ENCODE measurements at places on chromosomes 6 and 20.

DNA sequence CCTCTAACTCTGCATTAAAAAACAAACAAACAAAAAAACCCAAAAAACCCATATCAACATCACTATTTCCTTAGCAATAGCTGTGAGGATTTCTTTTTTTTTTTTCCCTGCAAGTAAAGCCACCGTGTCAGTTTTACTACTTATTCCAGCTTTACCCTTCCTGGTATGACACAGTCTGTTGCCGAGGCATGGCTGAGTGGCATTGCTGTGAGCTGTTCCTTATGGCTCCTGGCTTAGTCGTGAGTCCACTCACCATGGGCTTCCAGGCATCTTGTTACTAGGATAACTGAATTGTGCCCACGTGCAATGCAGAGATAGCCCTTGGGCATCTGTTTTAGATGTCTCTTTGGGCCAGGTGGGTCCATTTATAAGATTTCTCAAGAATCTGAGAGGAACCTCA lies 84.8 kb downstream of the LRRC1 start:
- no peak for DNase-seq

DNA sequence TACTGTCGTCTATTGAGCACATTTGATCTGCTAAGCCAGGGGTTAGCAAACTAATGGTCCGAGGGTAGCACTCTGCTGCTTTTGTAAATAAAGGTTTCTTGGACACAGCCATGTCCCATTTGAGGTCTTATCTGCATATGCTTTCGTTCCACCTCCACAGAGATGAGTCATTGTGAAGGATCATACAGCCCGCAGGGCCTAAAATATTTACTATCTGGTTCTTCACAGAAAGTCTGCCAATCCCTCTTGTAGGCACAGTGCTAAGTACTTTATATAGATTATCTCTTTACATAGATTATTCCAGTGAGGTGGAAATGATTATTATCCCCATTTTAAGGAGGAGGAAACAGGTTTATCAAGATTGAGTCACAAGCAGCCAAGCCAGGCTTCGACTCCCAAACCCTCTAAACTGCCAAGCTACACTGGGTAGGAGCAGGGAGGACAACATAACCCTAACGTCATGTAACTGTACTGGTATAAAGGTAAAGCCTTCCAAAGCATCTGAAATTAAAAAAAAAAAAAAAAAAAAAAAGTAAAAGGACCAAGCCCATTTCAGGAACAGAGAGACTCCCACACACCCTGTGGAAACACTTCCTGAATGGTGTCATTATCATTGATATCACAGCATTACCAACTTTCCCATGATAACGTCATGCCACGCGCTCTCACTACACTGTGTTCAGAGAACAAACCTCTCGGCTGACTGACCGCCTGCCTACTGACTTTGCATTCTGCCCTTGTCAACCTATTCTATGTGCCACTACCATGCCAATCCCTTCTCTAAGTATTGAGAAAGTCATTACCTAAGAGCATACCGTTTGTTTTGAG lies 101.0 kb downstream of the KIF16B start:
- DNase-seq = no peak

DNA sequence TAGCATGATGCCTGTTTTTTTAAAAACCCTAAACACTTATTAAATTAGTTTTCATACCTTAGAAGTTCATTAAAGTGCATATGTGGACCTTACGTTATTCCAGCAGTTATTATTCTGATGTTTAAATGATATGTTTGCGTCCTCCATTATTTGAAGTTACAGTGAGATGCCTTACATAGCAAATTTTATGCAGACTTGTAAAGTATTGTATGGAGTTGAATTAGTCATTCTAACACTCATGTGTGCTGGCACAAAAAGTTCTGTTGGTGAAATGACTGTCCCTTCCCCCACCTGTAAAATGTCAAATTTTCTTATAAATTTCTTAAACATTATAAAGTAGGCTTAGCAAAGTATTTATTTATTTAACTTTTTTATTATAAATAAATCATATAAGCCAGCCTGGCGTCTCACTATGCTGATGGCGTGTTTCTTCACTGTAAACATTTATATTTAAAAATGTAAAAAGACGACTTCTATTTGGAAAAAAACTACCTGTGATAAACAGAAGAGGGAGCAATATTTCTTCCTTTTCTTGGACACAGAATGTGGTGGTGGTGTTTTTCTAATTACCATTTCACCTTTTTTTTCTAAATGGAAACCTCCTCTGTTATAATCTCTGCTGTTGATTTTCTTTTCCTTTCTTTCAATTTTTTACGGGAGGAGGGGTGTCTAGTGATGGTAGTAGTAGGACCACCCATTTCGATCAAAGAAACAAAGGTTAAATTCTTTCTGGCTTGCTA lies 155.4 kb downstream of the RFPL4B start:
- no peak for DNase-seq

GRCh38 chr6:2222275-2222842 lies 23.0 kb downstream of the GMDS start:
- DNase-seq = no peak

DNA sequence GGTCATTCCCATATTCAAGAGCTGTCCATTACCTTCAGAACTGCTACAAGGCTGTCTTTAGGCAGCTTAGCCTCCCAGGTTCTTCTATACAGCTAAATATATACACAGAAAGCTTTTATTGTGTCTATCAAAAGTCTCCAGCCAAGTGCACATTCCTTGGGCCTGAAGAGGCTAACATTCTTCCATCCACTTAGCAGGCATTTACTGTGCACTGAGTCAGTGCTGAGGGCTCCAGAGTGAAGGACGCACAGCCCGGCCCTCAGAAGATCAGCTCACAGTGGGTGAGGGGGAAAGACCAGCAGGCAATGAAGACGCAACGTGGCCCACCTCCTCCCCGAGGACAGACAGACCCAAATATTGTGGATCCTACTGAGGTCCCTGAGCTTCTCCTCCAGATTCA lies 569.9 kb downstream of the CDH26 start:
- DNase-seq = no peak

GRCh38 chr6:37168811-37169495 lies 999 bp upstream of the PIM1 start:
- DNase-seq = peak; percentile 74

- no peak for DNase-seq
Measured at GRCh38 chr6:7784706-7785105, 58.8 kb downstream of the BMP6 start.

DNA sequence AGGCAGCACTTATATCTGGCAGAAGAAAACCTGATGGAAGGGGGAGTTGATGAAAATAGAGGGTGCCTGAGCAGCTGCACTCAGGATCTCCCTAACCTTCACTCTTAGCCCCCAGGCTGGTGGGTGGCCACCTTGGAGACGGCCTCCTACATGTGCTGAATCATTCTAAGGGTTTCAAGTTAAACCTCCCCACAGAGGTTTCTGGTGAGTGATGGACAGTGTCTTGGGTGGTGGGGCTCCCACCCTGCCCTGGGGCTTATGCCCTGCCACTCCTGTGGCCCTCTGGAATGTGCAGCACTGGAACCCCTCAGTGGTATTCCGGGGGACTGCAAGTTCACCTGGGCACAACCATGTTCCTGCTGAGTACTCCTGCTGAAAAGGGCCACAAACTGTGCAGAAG lies 357.2 kb downstream of the CD83 start:
- no peak for DNase-seq

DNA sequence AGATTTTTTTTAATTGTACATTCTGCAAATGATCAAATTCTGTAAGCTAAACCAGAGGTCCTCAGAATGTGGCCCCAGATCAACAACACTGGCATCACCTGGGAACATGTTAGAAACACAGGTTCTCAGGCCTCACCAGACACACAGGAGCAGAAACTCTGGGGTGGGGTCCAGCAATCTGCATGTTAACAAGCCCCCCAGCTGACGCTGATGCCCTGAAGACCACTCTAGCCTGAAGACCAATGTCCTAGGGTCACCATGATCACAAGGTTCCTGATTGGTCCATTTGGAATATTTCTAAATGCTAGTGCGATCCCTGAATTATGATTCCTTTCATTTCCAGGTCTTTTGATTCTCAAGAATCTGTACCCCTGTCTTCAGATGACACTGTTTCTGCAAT lies 2.4 kb upstream of the LY86 start:
- DNase-seq = no peak

- DNase-seq = no peak
Measured at GRCh38 chr6:156029286-156029985, 573.8 kb upstream of the NOX3 start.

- DNase-seq = no peak
Measured at GRCh38 chr6:45698046-45698445, 317.6 kb downstream of the CLIC5 start.

DNA sequence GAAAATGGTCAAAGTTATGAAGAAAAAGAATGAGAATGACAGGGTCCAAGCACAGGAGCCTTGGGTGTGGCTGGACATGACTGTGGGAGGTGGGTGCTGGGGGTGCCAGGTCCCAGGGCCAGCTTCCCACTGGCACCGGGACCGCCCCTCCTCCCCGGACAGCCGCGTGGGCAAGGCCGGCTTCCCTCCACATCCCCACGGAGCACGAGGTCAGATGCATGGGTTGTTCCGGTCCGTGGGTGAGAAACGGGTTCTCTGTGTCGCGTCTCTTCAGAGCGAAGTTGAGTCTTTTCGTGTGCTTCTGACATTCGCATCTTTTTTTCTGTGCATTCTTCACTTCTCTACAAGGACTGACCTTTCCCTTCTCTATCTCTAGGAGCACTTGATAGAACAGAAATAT lies 30.1 kb downstream of the KIF25 start:
- no peak for DNase-seq

DNA sequence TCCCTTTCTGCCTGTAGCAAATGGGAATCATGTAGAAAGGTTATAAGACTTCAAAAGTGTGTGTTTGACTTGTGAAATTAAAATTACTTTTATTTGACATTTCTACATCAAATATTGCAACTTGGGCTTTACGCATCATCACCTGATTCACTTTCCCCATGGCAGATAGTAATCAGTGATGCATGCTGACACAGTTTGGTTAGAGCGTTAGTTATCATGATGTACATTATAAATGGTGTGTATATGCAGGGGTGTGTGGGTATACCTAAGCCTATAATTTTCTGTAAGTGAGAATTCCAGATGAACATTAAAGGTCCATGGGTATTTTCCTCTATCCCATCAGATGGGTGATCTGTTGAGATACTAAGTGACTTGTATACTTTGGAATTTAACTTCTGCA lies 141.5 kb downstream of the KLHL32 start:
- no peak for DNase-seq

DNA sequence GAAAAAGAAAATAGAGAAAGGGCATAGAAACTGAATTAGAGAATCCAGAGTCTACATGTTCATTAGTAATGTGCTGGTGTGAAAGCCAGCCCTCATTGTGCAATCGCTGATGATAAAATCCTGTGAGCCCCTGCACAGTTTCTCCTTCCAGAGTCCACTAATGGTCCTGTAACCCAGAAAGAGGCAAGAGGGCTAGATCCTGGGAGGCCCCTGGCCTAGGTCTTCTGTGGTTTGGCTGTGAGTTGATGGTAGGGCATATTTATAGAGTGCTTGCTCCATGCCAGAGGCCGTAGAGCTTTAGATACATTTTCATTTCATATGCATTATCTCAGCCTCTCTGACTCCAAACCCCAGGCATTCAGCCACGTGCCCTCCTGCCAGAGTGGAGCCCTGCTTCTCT lies 94.9 kb upstream of the MTHFD1L start:
- no peak for DNase-seq

- no peak for DNase-seq
Measured at GRCh38 chr6:158497620-158498019, 62.3 kb upstream of the TMEM181 start.

DNA sequence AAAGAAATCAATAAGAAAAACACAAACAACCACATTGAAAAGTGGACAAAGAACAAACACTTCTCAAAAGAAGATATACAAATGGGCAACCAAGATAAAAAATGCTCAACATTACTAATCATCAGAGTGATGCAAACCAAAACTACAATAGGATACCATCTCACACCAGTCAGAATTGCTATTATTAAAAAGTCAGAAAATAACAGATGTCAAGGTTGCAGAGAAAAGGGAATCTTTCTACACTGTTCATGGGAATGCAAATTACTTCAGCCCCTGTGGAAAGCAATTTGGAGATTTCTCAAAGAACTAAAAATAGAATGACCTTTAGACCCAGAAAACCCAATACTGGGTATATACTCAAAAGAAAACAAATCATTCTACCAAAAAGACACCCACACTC lies 29.8 kb downstream of the KIF6 start:
- DNase-seq = no peak

DNA sequence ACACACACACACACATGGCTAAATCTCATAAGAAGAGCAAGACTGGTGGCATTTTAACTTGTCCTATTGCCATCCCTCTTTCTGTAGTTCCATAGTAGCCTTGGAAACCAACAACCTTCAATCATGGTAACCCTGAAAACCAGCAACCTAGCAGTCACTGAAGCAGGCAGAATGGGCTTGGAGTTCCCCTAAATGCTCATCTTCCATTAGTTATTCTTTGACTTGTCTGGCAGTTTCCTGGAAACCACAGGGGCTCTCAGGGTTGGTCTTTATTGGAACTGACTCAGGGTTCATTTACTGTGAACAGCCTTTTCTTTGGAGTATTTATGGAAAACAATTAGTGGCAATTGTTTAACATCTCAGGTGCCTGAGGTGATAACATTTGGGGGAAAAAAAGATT lies 19.4 kb upstream of the BRPF3 start:
- no peak for DNase-seq

DNA sequence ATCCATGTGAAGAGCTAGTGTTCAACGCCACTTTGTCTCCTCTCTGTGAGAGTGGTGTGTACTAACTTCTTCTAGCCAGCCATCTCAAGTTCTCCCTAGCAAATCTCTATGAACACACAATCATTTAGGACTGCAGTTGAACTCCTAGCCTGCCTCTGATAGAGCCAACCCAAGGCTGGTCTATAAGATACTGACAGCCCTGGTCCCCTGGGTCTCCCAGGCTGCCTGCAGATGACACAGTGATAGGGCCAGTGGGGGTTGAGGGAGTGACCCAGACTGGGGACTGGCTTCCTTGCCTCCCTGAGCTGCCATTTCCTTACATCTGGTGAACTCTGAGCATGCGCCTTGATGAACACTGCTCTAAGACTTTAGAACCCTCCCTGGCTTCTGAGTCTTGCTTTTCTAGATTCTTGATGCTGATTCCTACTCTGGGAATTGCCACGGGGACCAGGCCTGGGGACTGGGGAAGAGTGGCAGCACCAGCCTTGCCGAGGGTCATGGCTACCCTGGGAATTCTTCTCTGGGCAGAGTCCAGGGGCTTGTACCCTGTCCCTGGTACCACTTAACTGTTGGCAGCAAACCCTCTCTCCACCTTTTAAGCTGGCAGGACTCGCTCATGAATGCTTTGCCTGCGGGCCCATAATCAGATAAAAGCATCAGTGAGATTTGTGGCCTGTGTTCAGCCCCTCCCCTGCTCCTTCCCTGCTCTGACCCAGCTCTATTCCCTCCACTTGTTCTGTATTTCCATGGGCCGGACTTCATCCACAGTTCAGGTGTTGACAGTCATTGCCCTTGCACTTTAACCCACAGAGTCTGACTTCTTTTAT lies 130.8 kb upstream of the CHD6 start:
- no peak for DNase-seq

DNA sequence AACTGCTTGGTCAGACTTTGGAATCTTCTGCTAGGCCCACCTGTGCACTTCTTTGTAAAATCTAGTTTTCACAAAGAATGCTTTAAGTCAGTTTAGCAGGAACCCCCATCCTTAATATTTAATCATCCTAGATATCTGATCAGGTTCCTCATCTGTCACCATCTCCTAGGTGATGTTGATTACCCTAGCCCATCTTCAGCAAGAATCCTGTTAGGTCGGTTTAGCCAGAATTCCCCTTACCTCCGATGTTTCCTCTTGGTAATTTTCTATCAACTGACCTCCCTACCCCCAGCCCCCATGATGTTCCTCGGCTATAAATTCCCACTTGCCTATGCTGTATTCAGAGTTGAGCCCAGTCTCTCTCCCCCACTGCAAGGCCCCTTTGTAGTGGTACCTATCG lies 2.7 kb upstream of the ZNF341 start:
- no peak for DNase-seq

GRCh38 chr6:80638213-80639055 lies 532.0 kb downstream of the BCKDHB start:
- DNase-seq = no peak
